ENCODE measurements at places on chromosomes 4 and X. TPM values are rescaled to one million over a fixed set of nuclear protein-coding genes. Genes with fewer than 3 reads are reported as not detected.

DNA sequence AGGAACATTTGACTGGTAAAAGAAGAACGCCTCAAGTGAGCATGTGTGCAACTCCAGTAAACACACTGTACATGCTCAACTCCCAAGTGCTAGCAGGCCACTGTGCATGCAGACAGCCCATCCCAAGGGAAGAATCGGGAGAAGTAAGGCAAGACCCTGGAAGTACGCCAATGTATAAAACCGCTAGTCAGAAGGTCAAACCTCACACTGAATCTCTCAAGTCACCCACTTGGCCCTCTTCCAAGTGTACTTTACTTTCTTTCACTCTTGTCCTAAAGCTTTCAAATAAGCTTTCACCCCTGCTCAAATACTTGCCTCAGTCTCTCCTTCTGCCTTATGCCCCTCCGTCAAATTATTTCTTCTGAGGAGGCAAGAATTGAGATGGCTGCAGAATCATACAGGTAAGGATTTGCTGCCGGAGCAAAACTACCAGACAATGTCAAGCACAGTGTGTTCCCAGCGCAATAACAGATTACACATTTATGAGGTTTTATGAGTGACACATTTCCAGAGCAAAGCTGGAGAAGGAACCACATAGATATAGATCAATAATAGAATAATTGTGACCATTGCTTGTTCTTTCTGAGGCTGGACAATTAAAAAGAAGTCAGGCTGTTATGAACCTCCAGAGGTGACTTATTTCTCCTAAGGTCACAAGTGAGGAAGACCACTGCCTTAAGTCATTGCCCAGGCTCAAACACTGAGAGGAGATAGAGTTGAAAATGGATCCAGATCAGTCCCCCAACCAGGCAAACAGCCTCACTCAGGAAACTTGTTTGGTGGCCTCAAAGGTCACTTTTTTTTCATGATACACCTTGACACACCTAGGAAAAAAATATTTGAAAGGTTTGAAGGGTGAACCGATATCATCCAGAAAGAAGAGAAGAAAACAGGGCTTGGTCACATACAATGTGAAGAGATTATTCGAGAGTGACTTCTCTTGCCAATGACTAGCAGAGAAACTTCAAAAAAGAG, 26.3 kb downstream of the CXCL1 start:
- DNase-seq: no peak

GRCh38 chr4:129994715-129995114, 898.8 kb downstream of the C4orf33 start:
- no peak for DNase-seq

DNA sequence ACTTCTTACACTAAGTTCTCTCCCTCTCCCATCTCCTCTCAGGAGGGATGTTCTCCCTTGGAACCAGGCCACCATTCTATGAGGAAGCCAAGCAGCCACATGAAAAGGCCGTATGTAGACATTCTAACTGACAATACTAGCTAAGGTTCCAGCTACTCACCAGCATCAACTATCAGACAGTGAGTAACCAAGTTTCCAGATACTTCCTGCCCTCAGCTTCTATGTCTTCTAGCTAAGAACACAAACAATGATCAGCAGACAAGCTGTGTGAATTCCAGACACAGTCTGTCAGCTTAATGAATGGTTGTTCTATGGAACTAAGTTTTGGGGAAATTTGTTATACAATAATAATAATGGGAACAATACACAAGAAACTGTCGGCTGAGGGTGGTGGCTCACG, 50.8 kb downstream of the SMIM14 start:
- DNase-seq: peak; percentile 35

F9 gene
- not detected for total RNA-seq

CCDC149 gene
- total RNA-seq: 4.2 TPM

SLC10A3 gene
- 7.4 TPM for total RNA-seq

ATP1B4 gene
- total RNA-seq: not detected

USP17L13 gene
- not detected for total RNA-seq

AREG gene
- 272 TPM for total RNA-seq

DMRTC1B gene
- total RNA-seq: not detected

TLL1 gene
- 0.53 TPM for total RNA-seq

RHOXF2B gene
- total RNA-seq: not detected
